GM23248 (cell line): ENCODE measurements at places on chromosomes 16 and 17. TPM values are rescaled to one million over a fixed set of nuclear protein-coding genes. Genes with fewer than 3 reads are reported as not detected.

The CBLN1 gene
- not detected in 2 replicates for total RNA-seq

The NPTX1 gene
- total RNA-seq: 0.25 and 1.1 TPM in 2 replicates

The OMG gene
- total RNA-seq: not detected in 2 replicates

The NOD2 gene
- total RNA-seq: not detected in 2 replicates

The PIMREG gene
- 20.7 and 28.7 TPM in 2 replicates for total RNA-seq

The SDR42E2 gene
- not detected in 2 replicates for total RNA-seq

The HES7 gene
- not detected in 2 replicates for total RNA-seq

The TAC4 gene
- not detected in 2 replicates for total RNA-seq

The TBC1D3H gene
- total RNA-seq: not detected in 2 replicates

The WFDC1 gene
- 0.13 and 0.76 TPM in 2 replicates for total RNA-seq

The RAB11FIP4 gene
- 0.22 TPM in 1 of 2 replicates, not detected in the other for total RNA-seq

The TP53TG3C gene
- total RNA-seq: not detected in 2 replicates

The OR4D2 gene
- not detected in 2 replicates for total RNA-seq

The MEOX1 gene
- not detected in 2 replicates for total RNA-seq

The EFNB3 gene
- total RNA-seq: 1.8 and 3.0 TPM in 2 replicates

The CREBBP gene
- total RNA-seq: 11.9 and 25.5 TPM in 2 replicates

The KCNAB3 gene
- total RNA-seq: 0.22 TPM in 1 of 2 replicates, not detected in the other

The MARF1 gene
- total RNA-seq: 12.8 and 20.1 TPM in 2 replicates

The TPSG1 gene
- total RNA-seq: not detected in 2 replicates

The SLC12A3 gene
- not detected in 2 replicates for total RNA-seq

The OTOA gene
- total RNA-seq: not detected in 2 replicates

The TEPSIN gene
- 16.1 and 24.4 TPM in 2 replicates for total RNA-seq

The GAS2L2 gene
- total RNA-seq: not detected in 2 replicates

The IRF8 gene
- total RNA-seq: not detected in 2 replicates

The ZSCAN10 gene
- total RNA-seq: not detected in 2 replicates

The MT1A gene
- not detected in 2 replicates for total RNA-seq

The CCDC40 gene
- 2.9 and 3.0 TPM in 2 replicates for total RNA-seq

The CCDC200 gene
- total RNA-seq: not detected in 2 replicates

The LRRC75A gene
- total RNA-seq: 0.13 and 0.22 TPM in 2 replicates

The NGFR gene
- 0.25 and 0.43 TPM in 2 replicates for total RNA-seq

The USP43 gene
- 0.25 TPM in 1 of 2 replicates, not detected in the other for total RNA-seq

The WNK4 gene
- total RNA-seq: 3.0 and 3.4 TPM in 2 replicates

The TMEM98 gene
- total RNA-seq: 143 and 148 TPM in 2 replicates

The KRTAP2-2 gene
- total RNA-seq: not detected in 2 replicates

The IRX5 gene
- 13.9 and 20.6 TPM in 2 replicates for total RNA-seq

The C1QTNF1 gene
- 12.2 and 14.4 TPM in 2 replicates for total RNA-seq

The CES1 gene
- total RNA-seq: 0.76 TPM in 1 of 2 replicates, not detected in the other

The SOX15 gene
- 3.9 TPM in 1 of 2 replicates, not detected in the other for total RNA-seq

The TNP2 gene
- total RNA-seq: not detected in 2 replicates

The PIK3R6 gene
- under 0.01 and 0.43 TPM in 2 replicates for total RNA-seq

The RBFOX1 gene
- total RNA-seq: not detected in 2 replicates

The DYNLRB2 gene
- total RNA-seq: not detected in 2 replicates

The COL1A1 gene
- 6,472 and 7,860 TPM in 2 replicates for total RNA-seq

The MYADML2 gene
- not detected in 2 replicates for total RNA-seq

The MAPT gene
- not detected in 2 replicates for total RNA-seq

The GUCY2D gene
- total RNA-seq: 0.22 and 0.89 TPM in 2 replicates

The HIC1 gene
- 35.0 and 59.8 TPM in 2 replicates for total RNA-seq

The HSD17B1 gene
- total RNA-seq: 0.76 and 2.3 TPM in 2 replicates

The TNFRSF13B gene
- total RNA-seq: not detected in 2 replicates
